Effector CD4-positive, alpha-beta T cell (primary cell): ENCODE measurements at places on chromosomes 6 and 20.

GRCh38 chr6:99353126-99353525 lies 3.7 kb upstream of the FAXC start:
- DNase-seq = no peak

- DNase-seq = no peak
Measured at GRCh38 chr6:105901583-105901982, 184.6 kb upstream of the PRDM1 start.

- DNase-seq = no peak
Measured at GRCh38 chr6:52503851-52504781, 72.7 kb downstream of the TRAM2 start.

DNA sequence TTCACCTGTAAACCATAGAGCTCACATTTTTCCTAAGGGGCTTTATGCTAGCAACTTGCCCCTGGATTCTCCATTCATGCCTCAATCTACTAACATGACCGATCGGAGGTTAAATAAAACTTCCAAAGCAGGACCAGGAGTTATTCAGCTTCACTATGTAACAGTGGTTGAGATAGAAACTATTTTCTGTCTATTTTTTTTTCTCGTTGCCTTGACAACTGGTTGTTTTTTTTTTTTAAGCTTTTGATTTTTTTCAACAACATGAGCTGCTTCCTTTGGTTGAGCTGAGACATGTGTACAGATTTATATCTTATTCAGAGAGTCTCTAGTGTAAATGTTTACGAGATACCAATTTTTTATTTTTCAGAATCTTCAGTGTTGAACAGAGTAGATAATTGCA lies 85.7 kb downstream of the SHLD1 start:
- no peak for DNase-seq

DNA sequence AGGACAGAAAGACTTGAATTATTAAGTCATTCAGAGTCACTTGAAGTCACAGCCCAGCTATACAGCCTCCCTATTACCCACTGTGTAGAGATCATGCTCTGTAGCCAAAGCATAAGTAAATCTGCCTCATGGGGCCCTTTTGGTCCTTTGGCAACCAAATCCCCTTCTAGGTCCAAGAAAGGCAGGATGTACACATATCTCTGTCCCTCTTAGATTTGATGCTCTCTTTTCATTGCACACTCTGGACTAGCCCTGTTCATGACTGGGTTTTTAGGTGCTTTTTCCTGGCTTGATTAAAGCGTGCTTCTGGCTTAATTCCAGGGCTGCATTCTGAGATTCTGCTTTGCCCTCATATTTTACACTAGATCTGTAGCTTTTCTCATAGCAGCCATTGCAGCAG lies 296.8 kb downstream of the TENT5A start:
- DNase-seq = no peak

GRCh38 chr6:35829306-35829705 lies 24.2 kb downstream of the LHFPL5 start:
- DNase-seq = no peak

DNA sequence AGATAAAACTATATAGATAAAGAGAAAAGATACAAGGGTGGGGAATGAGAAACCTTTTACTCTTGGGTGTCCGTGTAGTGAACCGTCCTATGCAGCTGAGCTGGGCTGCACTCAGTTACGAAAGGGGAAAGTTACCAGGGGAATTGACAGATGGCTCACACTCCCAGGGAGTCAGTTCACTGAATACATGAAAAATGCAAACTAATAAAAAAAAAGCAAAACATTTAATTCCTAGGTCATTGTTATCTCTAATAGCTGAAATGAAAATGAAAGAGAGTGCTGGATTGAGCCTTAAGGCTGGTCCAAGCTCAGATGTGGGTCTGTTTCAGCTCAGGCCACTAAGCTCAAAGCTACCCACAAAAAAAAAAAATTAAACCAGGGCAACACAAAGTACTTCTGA lies 138.0 kb downstream of the THBS2 start:
- DNase-seq = no peak
